GM23248 (cell line): ENCODE measurements at places on chromosomes 1 and 21.
A peak's percentile ranks its signal among the peaks of the same experiment; 100 is the strongest.

GRCh38 chr1:23567996-23568607, 8.8 kb upstream of the ID3 start:
- DNase-seq, result peak; percentile 49

GRCh38 chr1:196486346-196486745, 121.9 kb downstream of the KCNT2 start:
- no peak for DNase-seq

- DNase-seq, result no peak
Measured at GRCh38 chr1:242243472-242243871, 244.6 kb upstream of the MAP1LC3C start.

DNA sequence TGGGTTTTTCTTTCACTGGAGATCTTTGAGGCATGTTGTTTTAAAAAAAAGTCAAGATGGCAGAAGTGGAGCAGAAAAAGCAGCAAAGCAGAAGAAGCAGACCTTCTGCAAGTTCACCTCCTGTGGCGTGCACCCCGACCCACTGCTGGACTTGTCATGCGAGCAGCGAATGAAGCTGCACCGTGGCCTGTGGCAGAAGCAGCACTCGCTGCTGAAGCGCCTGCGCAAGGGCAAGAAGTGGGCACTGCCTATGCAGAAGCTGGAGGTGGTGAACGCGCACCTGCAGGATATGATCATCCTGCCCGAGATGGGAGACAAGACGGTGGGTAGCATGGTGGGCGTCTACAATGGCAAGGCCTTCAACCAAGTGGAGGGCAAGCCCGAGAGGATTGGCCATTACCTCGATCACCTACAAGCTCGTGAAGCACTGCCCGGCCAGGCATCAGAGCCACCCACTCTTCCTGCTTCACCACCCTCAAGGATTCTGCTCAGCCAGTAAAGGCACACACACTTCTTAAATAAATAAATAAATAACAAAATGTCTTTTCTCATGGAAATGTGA, 22.1 kb downstream of the METTL13 start:
- DNase-seq, result no peak

GRCh38 chr1:235229868-235230267, 68.8 kb upstream of the RBM34 start:
- no peak for DNase-seq

DNA sequence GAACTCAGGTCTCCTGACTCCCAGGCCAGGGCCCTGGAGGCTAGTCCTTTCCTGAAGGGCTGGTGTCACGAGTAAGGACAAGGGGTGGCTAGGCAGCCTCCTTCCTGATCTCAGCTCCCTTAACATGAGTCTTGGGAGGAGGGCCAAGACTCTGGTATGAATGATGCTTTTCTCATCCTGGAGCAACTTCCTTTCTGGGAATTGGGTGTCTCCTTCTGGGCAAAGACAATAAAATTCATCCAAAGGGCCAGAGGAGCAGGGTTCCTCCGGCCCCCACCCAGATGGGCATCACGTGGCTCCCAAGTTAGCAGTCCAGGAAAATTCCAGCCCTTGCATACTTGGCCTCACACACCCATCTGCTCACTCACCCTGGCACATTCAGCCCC, at the start of gene FAM167B:
TSS of gene FAM167B (plus strand) at position 335 of the 386 bp plus-strand sequence. CDS start 200 bp downstream, outside the sequence.
- DNase-seq, result peak; percentile 93

DNA sequence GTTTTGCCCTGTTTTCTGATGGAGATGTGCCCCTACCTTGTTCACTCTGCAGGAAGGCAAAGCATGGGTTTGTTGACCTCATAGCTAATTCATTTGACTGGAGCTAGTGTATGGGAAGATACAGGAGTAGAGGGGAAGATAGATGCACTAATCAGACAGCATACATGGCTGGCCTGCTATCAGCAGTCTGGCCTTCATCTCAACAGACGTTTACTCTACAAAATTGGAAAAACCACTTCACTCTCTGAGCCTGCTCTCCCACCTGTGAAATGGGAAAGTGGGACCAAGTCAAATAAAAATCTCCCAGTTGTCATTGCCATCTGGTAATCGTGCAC, 235.2 kb upstream of the RAB4A start:
- no peak for DNase-seq

DNA sequence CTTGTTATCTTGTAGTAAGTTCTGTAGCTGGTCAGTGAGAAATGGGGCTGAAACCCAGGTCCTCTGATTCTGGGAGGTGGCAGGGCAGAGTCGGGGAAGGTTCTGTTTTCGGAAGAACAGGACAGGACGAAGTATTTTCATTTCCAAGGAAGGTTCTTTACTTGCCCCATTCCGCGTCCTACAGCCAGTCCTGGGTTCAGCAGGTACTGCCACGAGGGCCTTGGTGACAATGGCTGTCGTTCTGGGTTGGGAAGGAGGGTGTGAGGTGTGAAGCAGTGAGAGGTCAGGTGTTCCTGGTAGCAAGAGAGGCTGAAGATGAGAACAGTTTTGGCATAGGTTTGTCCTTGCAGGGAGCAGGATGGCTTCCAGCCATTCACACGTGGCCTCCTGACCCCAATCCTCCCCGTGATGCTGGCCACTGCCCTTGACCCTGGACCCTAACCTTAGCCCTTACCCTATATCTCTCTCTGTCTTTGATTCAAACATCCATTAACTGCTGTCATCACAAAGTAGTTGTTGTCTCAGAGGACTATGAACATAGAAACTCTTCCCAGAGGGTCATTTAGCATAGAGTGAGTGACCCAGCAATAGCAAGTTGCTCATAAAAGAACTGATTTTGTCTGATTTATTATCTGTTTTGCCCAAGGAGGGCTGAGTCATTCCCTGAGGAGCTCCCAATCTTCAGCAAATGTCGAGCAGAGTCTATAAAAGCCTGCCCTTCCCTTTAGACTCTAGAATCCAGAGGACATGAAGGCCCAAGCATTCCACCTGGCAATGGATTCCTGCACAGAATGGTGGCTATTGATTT, 25.0 kb downstream of the VASH2 start:
- peak; percentile 40 for DNase-seq

GRCh38 chr1:109535971-109536491, 3.6 kb upstream of the GPR61 start:
- no peak for DNase-seq

DNA sequence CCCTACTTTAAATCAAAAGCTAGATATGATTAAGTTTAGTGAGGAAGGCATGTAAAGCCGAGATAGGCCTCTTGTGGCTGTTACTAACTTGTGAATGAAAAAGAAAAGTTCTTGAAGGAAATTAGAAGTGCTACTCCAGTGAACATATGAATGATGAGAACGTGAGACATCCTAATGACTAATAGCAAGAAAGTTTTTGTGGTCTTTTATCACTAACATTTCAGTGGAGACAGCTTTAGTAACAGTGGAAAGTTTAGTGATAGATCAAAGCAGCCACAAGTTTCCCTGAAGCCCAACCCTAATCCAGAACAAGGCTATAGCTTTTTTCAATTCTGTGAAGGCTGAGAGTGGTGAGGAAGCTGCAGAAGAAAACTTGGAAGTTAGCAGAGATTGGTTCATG, 73.6 kb upstream of the LRRC8B start:
- peak; percentile 51 for DNase-seq

GRCh38 chr1:227917081-227917950, 30.4 kb downstream of the WNT9A start:
- DNase-seq, result no peak

DNA sequence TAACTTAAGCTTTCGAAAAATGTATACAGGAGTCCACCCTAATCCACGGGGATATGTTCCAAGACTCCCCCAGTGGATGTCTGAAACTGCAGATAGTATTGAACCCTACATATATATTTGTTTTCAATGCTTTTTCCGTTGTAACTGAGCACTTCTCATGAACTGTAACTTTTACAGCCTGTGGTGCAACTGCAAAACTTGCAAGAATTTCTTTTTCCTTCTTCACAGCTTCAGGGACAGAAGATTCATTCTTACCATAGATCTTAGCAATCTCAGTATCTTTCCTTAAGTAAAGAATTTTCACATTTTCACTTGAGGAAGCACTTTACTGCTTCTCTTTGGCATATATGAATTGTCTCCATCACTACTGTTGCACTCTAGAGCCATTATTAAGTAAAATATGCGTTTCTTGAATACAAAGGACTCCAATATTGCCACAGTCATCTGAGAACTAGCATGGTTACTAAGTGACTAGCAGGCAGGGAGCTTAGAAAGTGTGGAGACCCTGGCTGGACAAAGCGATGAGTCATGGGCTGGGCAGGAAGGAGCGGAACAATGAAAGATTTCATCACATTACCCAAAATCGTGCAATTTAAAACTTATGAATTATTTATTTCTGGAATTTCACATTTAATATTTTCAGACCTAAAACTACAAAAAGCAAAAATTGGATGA, 14.1 kb downstream of the DPYD start:
- DNase-seq, result peak; percentile 97

DNA sequence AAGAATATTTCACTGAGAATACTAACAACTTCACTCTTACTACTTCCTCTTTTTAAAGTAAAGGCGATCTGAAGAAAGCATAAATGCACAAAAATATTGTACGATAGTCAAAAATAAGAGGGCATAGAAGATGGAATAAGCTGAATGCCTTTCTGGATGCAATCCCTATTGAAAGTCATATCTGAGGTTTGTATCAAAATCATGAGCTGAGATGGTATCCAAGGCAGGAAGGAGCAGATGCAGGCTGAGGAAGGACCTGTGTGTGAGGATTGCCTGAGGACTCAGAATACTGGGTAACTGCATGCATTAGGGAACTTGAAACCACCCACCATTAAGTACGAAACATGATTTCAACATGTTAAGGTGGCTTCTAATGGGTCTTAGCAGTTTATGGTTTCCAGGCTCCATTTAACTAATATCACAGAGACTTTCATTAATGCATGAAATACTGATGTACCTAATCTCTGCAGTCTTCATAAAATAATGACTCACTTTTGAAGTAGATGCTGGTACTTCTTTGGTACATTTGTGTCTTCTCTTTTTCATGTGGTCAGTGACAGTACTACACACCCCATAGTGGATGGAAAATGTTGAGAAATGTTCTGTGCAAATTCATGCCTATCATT, 29.6 kb upstream of the RGS1 start:
- peak; percentile 22 for DNase-seq

DNA sequence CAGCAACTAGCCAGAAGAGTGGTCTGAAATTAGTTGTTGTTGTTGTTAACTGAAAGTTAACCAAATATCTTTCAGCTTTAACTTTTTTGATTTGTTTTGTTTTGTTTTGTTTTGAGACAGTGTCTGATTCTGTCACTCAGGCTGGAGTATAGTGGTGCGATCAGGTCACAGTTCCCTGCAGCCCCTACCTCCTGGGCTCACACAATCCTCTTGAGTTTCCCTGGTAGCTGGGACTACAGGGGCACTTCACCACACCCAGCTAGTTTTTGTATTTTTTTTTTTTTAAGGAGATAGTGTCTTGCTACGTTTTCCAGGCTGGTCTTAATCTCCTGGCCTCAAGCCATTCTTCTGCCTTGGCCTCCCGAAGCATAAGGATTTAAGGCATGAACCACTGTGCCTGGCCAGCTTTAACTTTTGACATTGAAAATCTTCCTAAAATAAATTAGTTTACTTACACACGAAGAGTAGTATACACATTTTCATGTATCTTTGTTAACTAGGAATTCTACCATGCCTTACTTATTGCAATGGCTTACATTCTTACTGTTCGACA, 45.0 kb downstream of the GNG12 start:
- DNase-seq, result no peak

DNA sequence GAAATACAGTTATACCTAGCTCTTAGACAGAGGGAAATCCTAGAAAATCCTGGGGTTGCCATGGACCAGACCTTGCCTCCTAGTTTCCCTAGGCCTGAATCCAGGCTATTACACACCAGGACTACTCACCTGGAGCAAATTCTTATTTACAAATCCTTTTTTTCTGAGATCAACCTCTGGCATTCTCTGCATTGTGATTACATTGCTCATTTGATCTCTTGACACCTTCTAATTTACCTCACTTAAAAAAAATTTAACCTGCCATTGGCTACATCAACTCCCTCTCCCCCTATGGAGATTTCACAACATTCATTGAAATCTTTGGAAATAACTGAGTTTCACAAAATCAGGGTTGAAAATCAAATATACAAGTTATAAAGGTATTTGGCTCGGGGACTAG, 2.9 kb upstream of the C1orf105 start:
- no peak for DNase-seq

DNA sequence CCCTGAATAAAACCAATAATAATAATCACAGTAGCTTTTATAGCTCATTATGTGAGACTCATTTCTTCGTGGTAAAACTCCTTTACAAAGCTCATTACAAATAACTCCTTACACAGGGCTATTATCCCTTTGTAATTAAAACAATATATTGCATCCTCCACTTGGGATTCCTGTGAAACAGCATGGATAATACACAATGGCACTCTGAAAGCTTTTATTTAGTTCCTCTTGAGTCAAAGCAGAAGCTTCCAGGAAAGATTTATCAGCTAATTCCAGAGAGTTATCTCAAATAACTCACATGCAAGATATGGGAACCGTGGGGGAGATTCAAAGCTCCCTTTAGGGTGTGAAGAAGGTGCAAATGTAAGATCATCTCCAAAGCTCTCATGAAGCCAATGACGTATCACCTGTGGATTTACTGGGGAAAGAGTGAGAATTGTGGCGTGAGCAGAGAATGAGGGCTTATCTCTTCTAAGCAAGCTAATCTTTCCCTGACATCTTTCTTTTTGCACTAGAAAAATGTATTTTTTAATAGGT, 60.4 kb upstream of the GJA5 start:
- no peak for DNase-seq

GRCh38 chr1:233082778-233083550, 132.6 kb downstream of the NTPCR start:
- DNase-seq, result no peak

DNA sequence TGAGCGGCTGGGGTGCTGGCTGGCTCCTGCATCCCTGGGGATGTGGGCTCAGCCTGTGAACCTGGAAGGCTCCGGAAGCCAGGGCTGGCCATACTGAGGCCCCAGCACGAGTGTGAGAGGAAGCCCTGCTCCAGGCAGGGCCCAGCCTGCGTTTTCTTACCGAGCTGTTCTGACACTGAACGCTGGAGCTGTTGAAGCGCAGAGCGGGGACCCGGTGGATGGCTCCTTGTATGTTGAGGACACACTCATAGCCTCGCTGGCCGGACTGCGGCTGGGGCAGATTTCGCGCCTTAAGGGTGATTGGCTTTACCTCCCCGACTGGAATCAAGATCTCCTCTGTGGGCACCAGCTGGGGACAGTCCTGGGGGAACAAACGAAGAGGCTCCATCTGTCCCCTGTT, 160.0 kb downstream of the PLXNA2 start:
- no peak for DNase-seq

GRCh38 chr1:180365039-180365438, 135.0 kb downstream of the LHX4 start:
- peak; percentile 4 for DNase-seq

DNA sequence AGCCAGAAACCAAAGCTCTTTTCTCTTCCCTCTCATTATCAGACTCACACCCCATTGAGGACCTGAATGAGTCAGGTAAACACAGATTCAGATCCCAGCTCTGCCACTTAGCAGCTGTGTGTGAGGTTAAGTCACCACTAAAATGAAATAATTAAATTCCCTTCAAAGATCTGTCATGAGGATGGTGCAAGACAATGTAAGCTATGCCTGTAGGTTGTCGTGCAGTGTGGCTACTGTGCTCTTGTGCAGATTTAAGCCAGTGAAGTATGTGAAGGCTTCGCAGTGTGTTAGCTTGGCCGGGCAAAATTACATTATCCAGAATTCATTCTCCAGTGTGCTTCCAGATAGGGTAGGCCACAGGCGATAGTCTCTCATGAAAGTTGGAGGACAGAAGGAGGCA, 13.6 kb downstream of the UBL4B start:
- DNase-seq, result no peak
